Upper lobe of left lung (tissue), 6 donors: ENCODE measurements at places on chromosomes 12 and 14. TPM values are rescaled to one million over a fixed set of nuclear protein-coding genes. Genes with fewer than 3 reads are reported as not detected.

GRCh38 chr12:124369055-124369826 is 74.3 kb downstream of the RFLNA start:
- peak; percentile 96 for DNase-seq
- H3K36me3 ChIP-seq, result peaks cover 73% of the 10 kb centered on the region
- H3K27ac ChIP-seq, result peak overlapping the region; percentile 89

- H3K27ac ChIP-seq, result no peak overlapping the region
- H3K36me3 ChIP-seq, result no peaks in the 10 kb centered on the region
- no peaks in the 10 kb centered on the region for H3K27me3 ChIP-seq
- H3K4me3 ChIP-seq, result no peak overlapping the region
- H3K4me1 ChIP-seq, result no peaks in the 10 kb centered on the region
Observed at GRCh38 chr12:46843811-46844210, 18.0 kb upstream of the SLC38A4 start.

DNA sequence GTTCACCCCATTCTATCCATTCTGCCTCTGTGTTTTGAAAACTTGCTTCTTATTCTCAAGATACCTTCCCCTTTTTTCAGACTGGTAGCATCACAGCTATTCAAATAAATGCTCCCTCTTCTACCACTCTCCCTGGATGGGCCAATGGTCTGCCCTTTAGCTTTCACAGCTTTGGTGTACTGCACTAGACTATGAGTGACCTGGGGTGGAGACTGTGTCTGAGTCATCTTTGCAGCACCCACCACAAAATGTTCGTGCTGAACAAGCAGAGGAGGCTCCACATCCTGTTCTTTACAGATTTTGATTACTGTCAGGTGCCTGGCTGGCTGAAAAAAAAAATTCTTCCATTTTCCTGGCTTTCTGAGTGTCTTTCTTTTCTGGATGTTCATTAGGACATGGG is 1104.1 kb upstream of the TMEM132C start:
- no peaks in the 10 kb centered on the region for H3K4me1 ChIP-seq
- H3K4me3 ChIP-seq, result no peak overlapping the region
- H3K36me3 ChIP-seq, result no peaks in the 10 kb centered on the region
- no peaks in the 10 kb centered on the region for H3K27me3 ChIP-seq
- peak overlapping the region; percentile 28 for H3K27ac ChIP-seq

- DNase-seq, result no peak
- H3K36me3 ChIP-seq, result no peaks in the 10 kb centered on the region
- H3K4me1 ChIP-seq, result no peaks in the 10 kb centered on the region
- H3K27me3 ChIP-seq, result no peaks in the 10 kb centered on the region
- H3K4me3 ChIP-seq, result no peak overlapping the region
Observed at GRCh38 chr12:84463741-84464495, 448.7 kb downstream of the SLC6A15 start.

DNA sequence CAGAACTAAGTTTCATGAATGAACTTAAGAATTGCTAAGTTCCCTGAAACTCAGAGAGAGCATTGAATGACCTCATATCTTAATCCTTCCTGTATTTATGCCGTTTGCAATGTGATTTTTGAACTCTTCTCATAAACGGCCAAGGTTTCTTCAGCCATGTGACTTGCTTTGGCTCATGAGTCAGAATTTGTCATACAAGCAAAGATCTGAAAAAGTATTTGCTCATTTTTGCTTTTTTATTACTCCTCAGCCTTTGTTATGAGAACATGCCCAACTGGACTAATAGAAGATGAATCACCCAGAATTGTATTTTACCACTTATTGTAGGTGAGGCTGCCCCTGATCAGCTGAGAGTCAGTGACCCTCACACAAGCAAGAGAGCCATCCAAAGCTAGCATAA is 693.8 kb downstream of the BCL11B start:
- H3K27me3 ChIP-seq, result no peaks in the 10 kb centered on the region
- no peaks in the 10 kb centered on the region for H3K4me1 ChIP-seq
- no peak overlapping the region for H3K4me3 ChIP-seq
- no peaks in the 10 kb centered on the region for H3K36me3 ChIP-seq
- no peak overlapping the region for H3K27ac ChIP-seq
- no peak for DNase-seq

Gene HSPB8
- total RNA-seq, result 39.5 TPM

DNA sequence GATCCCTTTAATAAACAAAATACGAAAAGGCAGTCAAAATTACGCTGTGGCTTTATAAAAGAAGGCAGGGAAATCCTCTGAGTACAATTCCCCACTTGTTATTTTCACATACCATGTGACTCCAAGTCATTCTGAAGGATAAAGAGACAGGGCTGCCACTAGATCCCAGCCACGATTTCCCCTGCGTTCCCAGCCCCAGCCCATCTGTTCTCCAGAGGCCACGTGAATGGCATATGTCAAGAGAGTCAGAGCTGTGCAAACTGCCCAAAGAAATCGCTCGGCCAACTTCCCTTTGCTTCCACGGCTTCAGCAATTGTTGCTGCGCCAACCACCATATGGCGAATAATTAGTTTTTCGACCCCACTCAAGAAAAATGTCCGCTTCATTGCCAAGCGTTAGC is 161.3 kb downstream of the C12orf42 start:
- H3K36me3 ChIP-seq, result no peaks in the 10 kb centered on the region
- no peaks in the 10 kb centered on the region for H3K4me1 ChIP-seq
- H3K27me3 ChIP-seq, result no peaks in the 10 kb centered on the region

Gene INHBE
- not detected for total RNA-seq

GRCh38 chr12:55797068-55797467 is 20.5 kb downstream of the SARNP start:
- H3K27ac ChIP-seq, result no peak overlapping the region
- peaks cover 95% of the 10 kb centered on the region for H3K36me3 ChIP-seq
- H3K4me1 ChIP-seq, result no peaks in the 10 kb centered on the region
- H3K27me3 ChIP-seq, result no peaks in the 10 kb centered on the region
- no peak overlapping the region for H3K4me3 ChIP-seq

DNA sequence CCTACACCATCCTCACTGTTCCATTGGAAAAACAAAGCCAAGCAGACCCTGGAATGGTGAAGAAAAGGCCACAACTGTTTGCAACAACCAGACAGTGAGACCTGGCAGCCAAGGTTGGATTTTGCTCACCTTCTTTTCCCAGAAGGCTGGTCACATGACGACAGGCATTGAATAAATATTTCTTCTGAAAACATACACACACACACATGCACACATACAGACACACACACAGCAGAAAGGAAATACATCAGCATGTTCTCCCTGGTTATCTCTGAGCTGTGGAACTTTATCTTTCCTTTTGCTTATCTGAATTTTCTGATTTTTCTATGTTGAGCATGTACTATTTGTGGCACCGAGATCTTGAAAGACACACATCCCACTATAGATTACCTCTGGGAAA is 38.0 kb upstream of the CCDC60 start:
- H3K27me3 ChIP-seq, result no peaks in the 10 kb centered on the region
- no peak for DNase-seq
- H3K4me3 ChIP-seq, result no peak overlapping the region
- no peaks in the 10 kb centered on the region for H3K4me1 ChIP-seq
